Cardiac septum (tissue), 1 donor: ENCODE measurements at places on chromosomes 3 and 15. TPM values are rescaled to one million over a fixed set of nuclear protein-coding genes. Genes with fewer than 3 reads are reported as not detected.

Gene NXPE3
- 26.9 TPM for total RNA-seq

- DNase-seq, result no peak
Observed at GRCh38 chr3:14245822-14246221, 67.2 kb downstream of the LSM3 start.

DNA sequence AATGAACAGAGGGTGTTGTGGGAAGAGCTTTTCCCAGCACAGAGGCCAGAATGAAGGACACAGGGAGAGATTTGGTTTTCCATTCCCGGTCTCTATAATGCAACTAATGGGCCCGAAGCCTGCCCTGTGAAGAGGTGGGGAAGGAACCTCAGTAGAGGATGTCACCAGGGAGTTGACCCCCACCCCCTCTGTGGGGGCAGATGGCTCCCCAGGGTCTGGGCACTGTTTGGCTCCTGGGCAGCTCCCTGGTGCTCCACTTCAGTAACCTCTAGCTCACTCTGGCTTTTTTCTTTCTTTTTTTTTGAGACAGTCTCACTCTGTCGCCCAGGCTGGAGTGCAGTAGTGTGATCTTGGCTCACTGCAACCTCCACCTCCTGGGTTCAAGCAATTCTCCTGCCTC is 109.1 kb upstream of the DLG1 start:
- DNase-seq, result no peak

GRCh38 chr3:169455472-169455871 is 208.0 kb downstream of the MECOM start:
- no peak for DNase-seq

- DNase-seq, result no peak
Observed at GRCh38 chr3:18585004-18585968, 160.1 kb upstream of the SATB1 start.

Gene TF
- total RNA-seq, result 5.8 TPM

- no peak for DNase-seq
Observed at GRCh38 chr3:105398437-105398836, 31.7 kb downstream of the ALCAM start.

Gene CDCP1
- total RNA-seq, result 0.57 TPM

- no peak for DNase-seq
Observed at GRCh38 chr3:16011376-16011775, 163.1 kb upstream of the GALNT15 start.

DNA sequence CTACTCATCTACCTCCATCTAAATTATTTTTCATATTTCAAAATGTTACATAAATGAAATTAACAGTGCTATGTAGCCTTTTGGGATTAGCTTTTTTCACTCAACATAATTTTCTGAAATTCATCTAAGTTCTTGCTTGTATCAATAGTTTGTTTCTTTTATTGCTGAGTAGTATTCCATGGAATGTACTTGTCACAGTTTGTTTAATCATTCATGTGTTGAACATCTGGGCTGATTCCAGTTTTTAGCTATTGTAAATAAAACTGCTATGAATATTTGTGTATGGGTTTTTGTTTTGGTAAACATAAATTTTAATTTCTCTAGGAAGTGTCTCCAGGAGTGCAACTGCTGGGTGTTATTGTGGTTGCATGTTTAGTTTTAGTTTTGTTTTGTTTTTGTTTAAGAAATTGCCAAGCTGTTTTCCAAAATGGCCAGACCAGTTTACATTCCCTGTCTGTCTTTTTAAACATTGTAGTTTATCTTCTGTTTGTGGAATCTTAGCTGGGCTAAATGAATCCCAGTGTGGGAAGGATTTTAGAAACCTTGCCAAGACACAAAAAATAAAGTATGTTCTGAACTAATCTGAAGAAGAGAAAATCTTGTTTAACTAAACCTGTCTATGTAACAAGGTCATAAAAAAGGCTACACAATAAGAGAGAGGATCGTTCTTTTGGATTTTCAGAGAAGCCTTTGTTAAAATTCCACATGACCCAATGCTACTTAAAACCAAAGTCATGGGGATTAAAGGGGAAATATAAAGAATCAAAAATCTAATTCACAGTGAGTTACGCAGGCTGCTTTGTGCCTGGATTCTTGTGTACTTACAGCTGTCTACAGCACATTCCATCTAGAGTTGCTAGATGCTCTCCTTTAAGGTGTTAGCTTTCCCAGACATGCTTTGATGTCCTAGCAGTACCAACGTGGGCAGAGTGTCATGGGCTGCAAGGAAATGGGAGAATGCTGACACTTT is 129.2 kb upstream of the SUCLG2 start:
- no peak for DNase-seq
